Activated T-cell treated with anti-CD3 and anti-CD28 coated beads for 48 hours (primary cell): ENCODE measurements at places on chromosomes 16 and 17.

DNA sequence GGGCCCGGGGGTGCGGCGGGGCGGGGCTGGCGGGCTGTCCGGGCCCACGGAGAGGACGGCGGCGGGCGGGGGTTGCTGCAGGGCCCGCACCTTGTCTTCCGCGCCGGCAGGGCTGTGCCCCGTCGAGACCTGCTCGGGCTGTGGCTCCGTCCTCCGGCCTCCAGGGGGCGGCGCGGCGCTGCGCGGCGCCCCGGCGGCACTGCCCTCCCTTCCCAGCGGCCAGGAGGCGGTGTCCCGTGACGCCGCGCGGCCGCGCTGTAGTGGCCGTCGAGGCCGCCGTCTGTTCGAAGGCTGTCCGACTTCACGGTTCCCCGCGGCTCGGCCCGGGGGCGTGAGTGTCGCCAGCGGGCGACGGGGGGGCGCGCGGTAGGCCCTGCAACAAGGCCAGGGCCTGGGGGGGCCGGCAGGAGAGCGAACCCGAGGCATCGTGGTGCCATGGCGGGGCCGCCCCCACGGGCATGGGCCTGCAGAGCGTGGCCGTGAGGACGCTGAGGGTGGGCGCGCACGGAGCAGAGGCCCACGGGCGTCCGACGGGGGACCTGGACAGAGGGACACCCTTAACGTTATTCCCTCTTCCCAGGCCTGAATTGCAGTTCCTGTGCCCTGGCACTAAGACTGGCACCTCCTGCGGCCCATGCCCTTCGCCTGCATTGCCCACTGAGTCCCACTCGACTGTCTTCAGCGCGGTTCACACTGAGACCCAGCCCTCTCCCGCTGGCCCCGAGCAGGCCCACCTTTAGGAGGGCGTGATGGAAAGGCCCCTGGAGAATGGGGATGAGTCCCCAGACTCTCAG is at the start of gene PLEKHG4:
Gene PLEKHG4 (plus strand): TSS at position 237 of the 794 bp plus-strand sequence. CDS start 513 bp downstream, at position 750.
- DNase-seq: peak; percentile 87

GRCh38 chr17:42980766-42981397 is 517 bp downstream of the RUNDC1 start:
- DNase-seq: peak; percentile 64

- DNase-seq: no peak
Observed at GRCh38 chr16:80375973-80376372, 164.8 kb upstream of the DYNLRB2 start.

DNA sequence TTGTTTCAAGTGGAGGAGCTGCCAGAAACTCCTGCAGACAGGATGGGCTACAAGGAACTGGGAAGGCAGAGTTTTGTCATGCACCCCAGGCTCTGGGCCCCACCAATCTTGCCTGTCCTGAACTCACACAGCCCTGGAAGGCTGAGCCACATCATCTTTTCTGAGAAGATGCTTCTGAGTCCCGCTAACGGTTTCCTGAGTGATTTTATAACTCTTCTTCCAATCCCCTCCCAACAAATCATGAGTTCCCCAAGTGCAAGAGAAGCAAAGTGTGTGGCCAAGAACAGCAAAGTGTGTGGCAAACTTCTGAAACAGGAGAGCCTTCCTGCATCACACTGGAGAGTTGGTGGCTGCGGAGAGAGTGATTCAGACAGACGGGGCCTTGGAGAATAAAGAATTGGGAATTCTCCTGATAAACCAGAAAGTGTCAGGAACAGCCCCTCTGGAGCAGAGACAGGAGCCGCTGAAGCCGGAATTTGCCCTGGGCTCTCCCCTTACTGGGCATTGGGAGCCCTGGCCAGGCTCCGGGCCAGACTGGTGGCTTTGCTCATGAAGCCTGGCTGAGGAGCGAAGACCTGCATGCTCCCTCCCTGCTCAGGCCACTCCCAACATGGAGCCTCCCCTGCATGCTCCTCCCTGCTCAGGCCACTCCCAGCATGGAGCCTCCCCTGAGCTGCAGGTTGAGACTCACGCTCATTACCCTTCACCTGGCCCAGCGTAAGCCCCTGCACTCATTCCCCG is 47.2 kb downstream of the PITPNM3 start:
- no peak for DNase-seq

- no peak for DNase-seq
Observed at GRCh38 chr16:86200722-86201121, 301.8 kb downstream of the IRF8 start.
